ENCODE measurements at places on chromosomes 11 and 22.

GRCh38 chr22:44463151-44463550 is 34.9 kb downstream of the RTL6 start:
- no peak for DNase-seq

- no peak for DNase-seq
These were observed 134.3 kb downstream of the CRYBB2 start for GRCh38 chr22:25353516-25354445.

GRCh38 chr11:100890789-100891188 is 203.7 kb downstream of the ARHGAP42 start:
- DNase-seq, result no peak

GRCh38 chr11:110112457-110112856 is 19.3 kb downstream of the ZC3H12C start:
- no peak for DNase-seq

- no peak for DNase-seq
These were observed 33.5 kb upstream of the RAB38 start for GRCh38 chr11:88208745-88209144.

DNA sequence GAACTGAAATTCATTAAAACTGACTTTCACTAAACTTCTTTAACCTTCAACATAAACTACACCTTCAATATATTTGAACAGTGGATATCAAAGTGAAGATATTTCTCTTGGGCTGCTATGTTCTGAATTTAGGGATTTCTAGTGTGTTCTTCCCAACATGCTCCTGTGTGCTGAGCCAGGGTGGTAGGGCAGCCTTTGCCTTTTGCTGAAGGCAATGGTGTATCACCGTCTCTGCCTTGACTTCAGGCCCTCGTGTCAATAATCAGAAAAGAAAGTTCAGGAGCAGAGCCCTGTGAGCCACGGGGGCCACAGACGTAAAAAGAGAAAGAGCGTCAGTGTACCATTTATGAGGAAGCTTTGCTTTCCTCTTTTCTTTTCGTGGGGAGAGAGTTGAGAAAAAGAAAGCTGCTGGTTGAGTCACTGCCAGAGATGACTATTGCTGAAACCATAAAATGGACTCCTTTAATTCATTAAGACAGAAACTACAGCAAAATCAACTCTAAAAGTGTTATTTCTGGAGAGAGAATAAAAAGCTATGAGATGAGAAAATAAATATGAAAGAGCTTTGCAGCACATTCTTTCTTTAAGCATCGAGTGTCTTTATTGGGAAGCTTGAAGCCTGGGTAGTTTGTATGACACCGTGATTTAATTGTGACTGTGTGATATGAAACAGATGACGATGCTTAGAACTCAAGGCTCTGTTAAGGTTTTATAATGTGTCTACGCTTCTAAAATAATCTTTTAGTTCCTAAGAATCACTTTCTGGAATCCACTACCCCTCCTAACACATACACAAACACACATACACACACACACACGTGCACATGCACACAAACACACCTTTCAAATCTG is 271.8 kb upstream of the MTNR1B start:
- no peak for DNase-seq

- DNase-seq, result no peak
These were observed 21.7 kb upstream of the HSPA8 start for GRCh38 chr11:123083623-123084029.

- DNase-seq, result no peak
These were observed 6.9 kb downstream of the MUC6 start for GRCh38 chr11:1029654-1030053.

- DNase-seq, result no peak
These were observed 22.7 kb downstream of the KCNJ4 start for GRCh38 chr22:38432264-38432663.

GRCh38 chr11:1478011-1478410 is 8.6 kb downstream of the MOB2 start:
- DNase-seq, result no peak

- no peak for DNase-seq
These were observed 242.3 kb downstream of the SWAP70 start for GRCh38 chr11:9905960-9906791.

DNA sequence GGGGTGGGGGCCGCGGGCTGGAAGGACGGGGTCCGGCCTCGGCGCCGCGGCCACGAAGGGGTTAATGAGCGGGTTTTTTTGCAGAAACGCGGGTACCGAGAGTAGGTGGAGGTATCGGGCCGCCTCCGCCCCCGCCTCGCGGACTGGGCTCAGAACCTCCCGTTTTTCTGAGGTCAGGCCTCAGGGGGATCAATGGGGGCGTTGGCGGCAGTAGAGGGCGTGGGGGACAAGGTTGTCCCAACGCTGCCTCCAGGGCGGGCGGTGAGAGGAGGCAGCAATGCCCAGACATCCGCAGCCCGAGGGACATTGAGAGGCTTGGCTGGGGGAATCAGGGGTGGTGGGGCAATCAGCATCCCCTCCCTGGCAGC is 34.8 kb upstream of the PRODH start:
- no peak for DNase-seq

- DNase-seq, result no peak
These were observed 40.0 kb downstream of the KCNJ4 start for GRCh38 chr22:38415046-38415445.

- peak; percentile 83 for DNase-seq
These were observed 151.8 kb upstream of the TTC12 start for GRCh38 chr11:113162592-113162962.

- no peak for DNase-seq
These were observed 301.5 kb upstream of the ANO3 start for GRCh38 chr11:26030399-26030798.

- DNase-seq, result no peak
These were observed 4.4 kb upstream of the MISFA start for GRCh38 chr11:18594999-18595749.

DNA sequence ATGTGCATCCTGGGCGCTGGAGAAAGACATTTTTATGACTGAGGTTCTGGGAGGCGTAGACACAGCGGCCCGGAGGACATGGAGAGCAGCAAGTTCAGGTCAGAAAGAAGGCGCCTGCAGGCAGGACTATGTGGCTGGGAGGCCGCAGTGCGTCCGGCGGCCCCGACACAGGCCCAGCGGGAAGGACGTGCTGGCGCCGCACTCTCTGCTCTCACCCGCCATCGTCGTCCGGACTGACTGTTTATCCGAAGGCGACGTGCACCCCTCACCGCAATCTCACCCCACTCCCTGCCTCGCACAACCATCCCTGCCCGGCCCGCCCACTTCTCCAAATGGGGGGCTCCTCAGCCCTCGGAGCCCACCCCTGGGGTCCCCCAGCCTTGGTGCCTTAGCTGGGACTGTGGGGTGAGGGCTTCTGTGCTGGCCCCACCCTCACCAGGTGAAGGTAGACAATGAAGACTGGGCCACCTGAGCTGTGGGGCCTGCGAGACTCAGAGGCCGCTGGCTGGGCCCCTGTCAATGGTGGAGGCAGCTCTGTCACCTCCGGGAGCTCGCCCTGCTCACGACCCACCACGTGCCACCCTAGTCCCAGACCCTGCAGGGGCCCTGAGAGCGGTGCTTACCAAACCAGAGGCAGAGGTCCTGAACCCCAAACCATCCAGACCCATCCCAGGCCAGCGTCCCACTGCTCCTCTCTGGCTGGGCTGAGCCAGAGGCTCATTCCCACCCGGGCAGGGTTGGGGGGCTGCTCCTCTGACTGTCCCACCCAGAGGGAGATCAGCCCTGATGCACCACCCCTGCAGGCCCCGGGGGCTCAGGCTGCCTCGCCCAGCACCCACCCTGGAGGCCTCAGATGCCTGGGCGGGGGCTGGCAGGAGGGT is 16.2 kb upstream of the MUC5B start:
- DNase-seq, result no peak

DNA sequence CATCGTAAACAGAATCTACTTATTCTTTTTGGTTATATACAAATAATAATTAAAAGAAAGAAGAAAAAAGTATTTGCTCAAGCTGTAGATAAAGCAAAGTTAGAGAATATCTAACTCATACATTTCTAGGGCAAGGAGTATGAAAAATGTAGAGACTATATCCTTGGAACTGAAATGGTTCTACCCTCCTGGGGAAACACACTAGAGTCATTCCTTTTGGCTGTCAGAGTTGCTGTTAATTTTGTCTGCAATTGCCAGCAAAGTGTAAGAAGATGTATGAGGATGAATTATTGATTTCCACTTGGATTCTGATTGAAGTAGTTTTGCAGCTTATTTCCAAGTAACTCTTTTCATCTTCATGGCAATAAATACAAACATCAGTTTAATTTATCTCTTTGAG is 69.1 kb downstream of the SLC17A6 start:
- no peak for DNase-seq

- DNase-seq, result no peak
These were observed 4.6 kb downstream of the PICALM start for GRCh38 chr11:86064220-86064803.

DNA sequence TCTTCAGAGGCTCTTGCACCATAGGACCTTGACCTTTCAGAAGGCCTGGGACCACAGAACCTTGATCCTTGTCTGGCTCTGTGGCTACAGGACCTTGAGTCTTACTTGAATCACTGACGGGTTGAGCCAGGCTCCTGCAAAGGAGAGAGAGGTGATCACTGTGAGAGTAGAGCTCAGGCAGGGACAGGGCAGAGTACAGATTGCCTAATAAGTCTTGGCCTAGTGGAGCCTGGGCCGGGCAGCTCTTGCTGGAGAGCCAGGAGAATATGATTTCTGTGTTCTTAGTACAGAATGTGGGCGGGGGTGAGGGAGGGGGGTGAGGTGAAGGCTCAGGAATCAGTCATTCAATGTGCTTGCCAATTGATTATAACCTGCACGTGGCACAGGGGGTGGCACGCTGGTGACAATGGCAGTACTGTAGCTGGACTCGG is 26.0 kb downstream of the SERPINH1 start:
- no peak for DNase-seq

- no peak for DNase-seq
These were observed 8.9 kb upstream of the RAB3IL1 start for GRCh38 chr11:61926235-61926634.

GRCh38 chr22:17218341-17218740 is 894 bp downstream of the ADA2 start:
- DNase-seq, result no peak

DNA sequence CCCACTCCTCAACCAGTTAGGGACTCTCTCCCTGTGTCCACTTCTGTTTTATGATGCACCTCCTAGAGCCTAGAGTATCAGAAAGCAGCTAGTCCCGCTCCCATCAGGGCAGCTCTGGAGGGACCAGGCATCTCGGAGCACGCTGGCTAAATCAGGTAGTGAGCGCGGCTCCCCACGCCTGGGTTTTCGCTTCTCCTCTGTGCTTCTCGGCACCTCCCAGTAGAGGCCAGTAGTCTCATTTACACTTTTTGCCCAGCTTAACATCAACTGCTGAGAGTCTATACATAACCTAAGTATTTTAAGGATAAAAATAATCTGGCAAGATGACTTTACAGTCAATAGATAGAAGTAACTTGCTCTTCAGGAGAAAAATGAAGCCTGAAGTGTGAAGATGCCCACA is 473.8 kb downstream of the OPCML start:
- no peak for DNase-seq

GRCh38 chr11:1403721-1404460 is 14.2 kb downstream of the BRSK2 start:
- DNase-seq, result no peak

GRCh38 chr22:38840129-38840528 is 3.7 kb downstream of the NPTXR start:
- no peak for DNase-seq

- DNase-seq, result no peak
These were observed 16.8 kb downstream of the KCNJ11 start for GRCh38 chr11:17371614-17372013.
